ENCODE measurements at places on chromosomes 7 and 10.

DNA sequence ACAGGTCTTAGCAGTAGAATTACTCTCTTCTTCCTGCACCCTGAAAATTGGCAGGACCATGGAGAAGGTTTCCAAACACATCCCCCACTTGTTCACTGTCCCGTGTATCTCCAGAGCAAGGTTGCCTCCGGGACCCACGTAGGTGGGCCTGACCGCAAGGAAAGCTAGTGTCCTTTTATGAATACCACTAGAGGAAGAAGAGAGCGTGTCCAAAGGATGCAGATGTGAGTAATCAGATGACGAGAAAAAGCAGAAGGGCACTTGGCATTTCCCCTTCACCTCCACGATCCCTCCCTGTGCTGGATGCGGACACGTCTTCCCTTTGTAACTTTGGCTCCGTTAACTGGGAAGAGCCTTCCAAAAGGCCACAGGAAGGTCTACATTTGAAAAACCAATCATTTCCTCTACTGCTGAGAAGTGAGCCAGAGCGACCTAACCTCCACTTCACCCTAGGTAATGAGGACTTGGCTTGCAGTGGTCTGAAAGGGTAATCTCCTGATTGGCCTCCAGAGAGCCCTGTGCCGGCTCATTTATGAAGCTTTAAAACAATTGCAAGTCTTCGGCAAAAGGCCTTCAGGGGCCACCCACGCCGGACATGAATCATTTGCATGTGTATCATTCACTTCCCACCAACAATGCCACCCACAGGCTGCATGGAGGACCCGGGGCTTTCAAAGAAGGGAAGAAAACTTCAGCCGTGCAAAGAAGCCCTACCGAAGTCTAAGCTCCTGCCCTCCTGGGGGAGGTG lies 55.4 kb downstream of the LYZL1 start:
- DNase-seq: no peak

DNA sequence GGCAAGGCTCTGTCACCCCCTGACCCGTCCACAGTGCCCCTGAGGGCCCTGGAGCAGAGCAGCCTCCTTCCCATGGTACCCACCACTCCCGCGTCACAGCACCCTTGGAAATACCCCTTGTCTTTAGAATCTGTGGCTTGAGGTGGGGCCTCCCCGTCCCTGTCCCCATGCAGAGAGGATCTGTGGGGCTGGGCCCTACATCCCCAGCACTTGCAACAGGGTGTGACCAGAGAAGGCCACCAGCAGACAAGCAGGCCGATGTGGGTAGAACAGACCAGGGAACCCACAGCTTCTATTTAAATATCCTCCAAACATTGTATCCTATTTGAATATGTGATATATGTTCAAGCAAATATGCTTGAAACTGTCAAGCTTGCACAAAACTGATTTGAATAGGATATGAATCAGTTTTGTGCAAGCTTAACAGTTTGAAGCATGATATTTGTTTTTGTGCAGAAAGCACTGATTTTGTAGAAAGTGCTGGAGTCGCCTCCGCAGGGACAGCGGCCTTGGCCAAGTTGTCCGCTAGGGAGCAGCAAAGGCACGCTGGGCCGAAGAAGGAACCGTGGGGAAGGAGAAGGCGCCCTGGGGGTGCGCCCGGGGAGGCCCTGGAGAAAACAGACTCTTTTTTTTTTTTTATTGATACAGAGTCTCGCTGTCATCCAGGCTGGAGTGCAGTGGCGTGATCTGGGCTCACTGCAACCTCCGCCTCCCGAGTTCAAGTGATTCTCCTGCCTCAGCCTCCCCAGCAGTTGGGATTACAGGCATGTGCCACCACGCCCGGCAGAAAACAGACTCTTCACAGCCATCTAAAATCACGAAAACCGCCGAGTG lies 2.2 kb downstream of the CFAP46 start:
- peak; percentile 19 for DNase-seq

DNA sequence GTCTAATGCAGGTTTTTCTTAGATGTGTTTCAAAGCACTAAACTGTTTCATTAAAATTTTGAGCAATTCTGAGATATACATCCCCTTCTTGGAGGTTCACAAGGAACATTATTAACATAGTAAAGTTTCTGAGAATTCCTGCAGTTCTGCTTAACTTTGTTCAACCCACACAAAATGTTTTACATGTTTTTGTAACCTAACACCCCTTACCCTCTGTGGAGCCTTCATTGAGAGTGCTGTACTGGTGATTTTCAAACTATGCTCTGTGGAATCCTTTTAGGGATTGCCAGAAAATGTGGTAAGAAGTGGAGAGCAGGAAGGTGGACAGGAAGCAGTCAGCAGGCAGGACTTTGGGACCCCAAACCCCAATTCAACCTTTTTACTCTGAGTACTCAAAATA lies 53.6 kb upstream of the ABCB5 start:
- no peak for DNase-seq

DNA sequence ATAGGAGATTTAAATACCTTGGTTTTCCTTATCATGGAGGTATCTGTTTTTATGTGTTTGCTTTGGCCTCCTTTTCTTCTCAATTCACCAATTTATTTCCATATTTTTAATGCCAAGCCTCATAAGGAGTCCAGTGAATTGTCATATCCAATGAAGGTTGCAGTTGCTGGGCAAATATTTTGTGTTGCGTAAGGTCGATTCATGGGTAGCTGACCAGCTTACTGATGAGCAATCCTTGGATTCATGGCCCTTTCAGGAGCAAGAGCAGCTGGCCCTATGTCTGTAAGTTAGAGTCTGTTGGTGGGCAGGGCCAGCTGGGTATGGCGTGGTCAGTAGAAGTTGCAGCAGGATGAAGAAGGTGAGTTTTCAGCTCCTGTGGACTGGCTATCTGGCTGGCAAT lies 182.9 kb downstream of the PFKFB3 start:
- DNase-seq: no peak

DNA sequence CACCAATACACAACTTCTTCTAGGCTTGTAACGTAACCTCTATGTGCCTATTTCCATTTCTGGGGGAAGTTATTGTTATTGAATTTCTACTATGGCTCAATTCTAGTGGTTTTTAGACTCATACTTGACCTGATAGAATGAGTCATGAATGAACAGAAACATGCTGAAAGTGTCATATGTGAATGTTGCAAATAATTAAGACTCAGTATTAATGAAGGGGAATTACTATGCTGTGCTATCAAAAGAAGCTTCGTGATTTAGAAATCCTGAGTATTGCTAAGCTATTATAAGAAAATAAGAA lies 135.1 kb upstream of the ZWINT start:
- no peak for DNase-seq

- peak; percentile 67 for DNase-seq
Measured at GRCh38 chr10:70053218-70053840, 683 bp downstream of the MACROH2A2 start.

GRCh38 chr10:51630640-51631005 lies 68.8 kb downstream of the CSTF2T start:
- DNase-seq: no peak

- no peak for DNase-seq
Measured at GRCh38 chr7:154929006-154929726, 73.8 kb downstream of the PAXIP1 start.

DNA sequence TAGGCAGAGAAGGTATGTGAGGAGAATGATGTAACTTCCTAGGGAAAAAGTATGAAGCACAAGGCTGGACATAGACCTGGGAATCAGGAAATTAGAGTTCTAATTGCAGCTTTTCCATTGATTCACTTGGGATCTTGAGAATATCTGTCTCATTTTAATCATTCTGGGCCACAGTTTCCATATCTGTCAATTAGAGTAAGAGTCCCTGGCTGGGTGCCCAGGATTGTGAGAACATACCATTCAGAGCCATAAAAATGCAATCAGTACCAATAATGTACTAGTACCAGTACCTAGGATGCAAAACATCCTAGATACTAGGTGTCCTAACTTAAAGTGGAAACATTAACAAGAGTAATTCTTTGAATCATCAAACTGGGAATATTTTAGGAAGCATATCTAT lies 29.6 kb downstream of the CAV1 start:
- no peak for DNase-seq

DNA sequence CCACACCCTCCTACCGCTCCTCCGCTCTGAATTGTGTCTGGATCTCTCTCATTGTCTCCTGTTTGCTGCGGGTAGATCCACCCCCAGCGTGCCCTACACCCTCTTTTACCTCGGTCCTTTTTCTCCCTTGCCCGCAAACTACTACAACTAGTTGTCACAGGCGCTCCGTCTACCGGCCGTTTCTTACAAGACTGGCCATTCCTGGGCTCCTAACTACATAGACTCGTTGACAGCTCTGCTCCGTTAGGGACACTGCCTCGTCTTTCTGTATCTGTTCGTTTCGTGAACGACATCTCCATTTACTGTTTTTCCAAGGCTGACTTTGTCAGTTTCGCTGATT lies 786 bp downstream of the TAF3 start:
- no peak for DNase-seq

- DNase-seq: peak; percentile 21
Measured at GRCh38 chr10:13382703-13383398, 34.8 kb upstream of the SEPHS1 start.

DNA sequence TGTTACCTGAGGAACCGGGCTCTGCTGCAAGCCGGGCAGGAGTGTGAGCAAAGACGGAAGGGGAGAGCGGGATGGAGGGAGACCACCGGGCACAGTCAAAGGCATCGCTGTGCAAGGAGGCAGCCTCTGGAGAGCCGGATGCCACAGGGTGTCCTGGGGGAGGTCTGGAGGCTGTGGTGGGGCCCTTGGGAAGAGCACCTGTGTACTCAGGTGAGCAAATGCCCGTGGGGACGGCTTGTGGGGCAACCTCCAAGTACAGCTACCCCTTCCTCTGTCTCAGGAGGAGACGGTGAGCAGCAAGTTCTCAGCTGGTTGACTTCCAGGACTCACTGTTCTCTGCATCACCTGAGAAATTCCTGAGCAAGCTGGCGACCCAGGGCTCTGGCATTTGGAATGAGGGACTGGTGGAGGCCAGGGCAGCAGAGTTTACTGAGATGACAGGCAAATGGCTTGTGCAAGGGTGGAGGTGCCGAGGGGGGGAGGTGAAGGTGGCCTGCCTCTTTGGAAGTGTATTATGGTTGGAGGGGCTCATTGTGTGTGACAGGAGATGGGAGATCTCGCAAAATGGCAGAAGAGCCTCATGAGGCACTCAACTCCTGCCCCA lies 345.2 kb upstream of the SHH start:
- no peak for DNase-seq

- DNase-seq: no peak
Measured at GRCh38 chr10:100613846-100614245, 78.1 kb downstream of the HIF1AN start.

DNA sequence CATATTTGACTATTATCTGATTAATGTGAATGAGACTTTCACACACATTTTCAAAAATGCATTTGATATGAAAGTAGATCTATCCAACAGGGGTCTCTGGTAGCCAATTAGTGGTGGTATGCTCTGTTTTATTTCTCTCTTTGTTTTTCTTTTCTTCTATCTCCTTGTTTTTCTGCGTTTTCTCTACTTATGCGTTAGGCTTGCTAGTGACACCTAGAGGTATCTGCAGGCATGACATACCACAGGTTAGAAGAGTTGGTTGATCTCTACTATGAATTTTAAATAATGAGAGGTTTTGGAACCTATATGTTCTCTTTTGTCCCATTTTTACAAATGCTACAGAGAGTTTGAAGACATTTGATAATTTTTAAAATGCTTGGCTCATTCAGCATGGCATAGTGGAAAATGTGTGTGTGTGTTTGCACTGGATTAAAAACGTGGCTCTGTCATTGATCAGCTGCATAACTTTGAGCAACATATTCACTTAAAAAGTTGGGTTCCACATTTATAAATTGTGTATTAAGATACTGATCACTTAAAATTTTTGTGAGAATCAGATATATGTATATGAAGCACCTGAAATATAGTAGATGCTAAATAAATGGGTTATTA lies 28.1 kb upstream of the PLXDC2 start:
- DNase-seq: peak; percentile 33

DNA sequence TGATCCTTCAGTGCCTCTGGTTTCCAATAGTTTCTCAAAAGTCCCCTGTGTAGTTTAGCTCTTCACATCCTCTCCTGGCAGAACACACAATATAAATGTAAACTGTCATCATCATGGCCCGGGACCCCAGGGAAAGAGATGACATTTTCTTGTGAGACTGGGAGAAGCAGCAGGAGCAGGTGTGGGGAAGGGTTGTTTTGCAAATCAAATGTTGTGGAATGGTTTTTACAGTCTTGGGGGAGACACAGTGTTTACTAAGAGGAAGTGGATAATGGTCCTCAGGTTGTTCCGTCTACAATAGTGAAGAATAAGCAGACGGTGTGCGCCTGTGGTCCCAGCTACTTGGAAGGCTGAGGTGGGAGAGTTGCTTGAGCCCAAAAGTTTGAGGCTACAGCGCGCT lies 159.1 kb downstream of the SEC23IP start:
- DNase-seq: no peak

GRCh38 chr10:74887614-74888284 lies 61.3 kb downstream of the KAT6B start:
- DNase-seq: no peak

DNA sequence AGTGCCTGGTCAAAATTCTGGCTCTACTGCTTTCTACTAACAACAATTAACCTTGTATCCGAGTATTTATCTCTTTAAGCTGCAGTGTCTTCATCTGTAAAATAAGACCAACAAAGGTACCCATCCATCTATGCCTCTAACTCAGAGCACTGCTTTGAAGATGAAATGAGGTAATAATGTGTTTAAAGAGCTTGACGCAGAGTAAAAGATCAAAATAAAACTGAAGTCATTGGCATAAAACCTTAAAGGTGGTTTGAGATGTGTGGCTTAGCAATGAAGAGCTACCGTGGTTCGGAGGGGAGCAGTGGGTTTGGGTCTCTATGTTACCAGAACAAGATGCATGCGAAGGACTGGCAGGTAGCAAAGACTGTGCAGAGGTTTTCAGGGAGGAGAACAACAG lies 16.1 kb upstream of the PRF1 start:
- DNase-seq: no peak

DNA sequence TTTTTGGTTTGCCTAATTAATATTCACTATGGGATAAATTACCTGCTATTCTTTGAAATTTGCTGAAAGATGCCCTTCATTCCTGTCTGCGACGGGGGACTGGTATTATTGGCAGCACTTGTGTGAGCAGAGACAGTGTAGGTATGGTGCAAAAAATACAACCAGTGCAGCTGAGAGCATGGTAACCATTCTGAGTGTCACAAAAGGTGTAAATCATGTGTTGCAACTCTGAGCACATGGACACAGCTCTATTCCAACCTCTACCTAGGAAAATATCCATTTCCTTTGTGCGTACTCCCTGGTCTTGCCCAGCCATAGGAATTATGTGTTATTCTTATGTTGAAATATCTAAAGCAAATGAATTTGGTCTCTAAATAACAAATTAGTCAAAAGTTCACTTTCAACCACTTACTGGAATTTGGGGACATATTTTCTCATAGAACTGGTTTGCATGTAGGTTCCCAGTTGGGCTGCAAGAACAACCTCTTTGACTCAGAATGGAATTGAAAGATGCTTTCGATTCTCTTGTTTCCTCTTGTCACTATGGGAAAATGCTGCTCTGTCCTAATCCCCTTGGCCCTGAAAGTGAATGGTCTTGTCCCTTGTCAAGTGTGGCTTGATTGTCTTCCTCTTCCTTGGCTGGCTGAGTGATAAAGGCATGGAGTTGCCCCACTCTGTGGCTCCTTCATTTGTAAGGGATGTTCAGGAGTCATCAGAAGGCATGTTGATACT lies 57.0 kb downstream of the CELF2 start:
- DNase-seq: no peak

DNA sequence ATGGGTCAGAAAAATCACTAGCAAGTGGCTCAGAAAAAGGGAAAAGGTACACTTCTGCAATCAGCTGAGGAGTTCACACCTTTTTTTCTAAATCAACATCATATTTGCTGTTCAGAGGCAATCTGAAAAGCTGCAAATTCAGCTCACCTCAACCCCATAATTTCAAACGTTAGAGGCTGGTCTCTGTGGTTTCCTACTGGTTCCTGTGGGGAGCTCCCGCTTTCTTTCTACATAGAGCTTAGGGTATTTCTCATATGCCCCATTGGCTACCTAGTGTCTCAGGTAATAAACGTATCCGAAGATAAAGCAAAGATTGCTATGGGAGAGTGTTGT lies 5.2 kb upstream of the ZNF22 start:
- DNase-seq: no peak

Measured in large intestine (tissue), 12 donors.